Mesangial cell (primary cell): ENCODE measurements at places on chromosomes 1 and 21. TPM values are rescaled to one million over a fixed set of nuclear protein-coding genes. Genes with fewer than 3 reads are reported as not detected.

HCN3 gene
- total RNA-seq, result 2.1 and 2.4 TPM in 2 replicates

PROX1 gene
- total RNA-seq, result under 0.01 and 0.51 TPM in 2 replicates

GPR25 gene
- 0.33 TPM in 1 of 2 replicates, not detected in the other for total RNA-seq

GOLT1A gene
- 0.38 TPM in 1 of 2 replicates, not detected in the other for total RNA-seq

SLC45A3 gene
- total RNA-seq, result 6.8 and 8.0 TPM in 2 replicates
